Activated CD4-positive, alpha-beta T cell treated with anti-CD3 and anti-CD28 coated beads, Interleukin-2, amount 50 U/mL, for 48 hours (primary cell): ENCODE measurements at places on chromosomes 4 and X.

- no peak for DNase-seq
These were observed 83.1 kb upstream of the SPIN4 start for GRCh38 chrX:63434206-63434605.

- no peak for DNase-seq
These were observed 466 bp upstream of the CCNA2 start for GRCh38 chr4:121824171-121824527.

DNA sequence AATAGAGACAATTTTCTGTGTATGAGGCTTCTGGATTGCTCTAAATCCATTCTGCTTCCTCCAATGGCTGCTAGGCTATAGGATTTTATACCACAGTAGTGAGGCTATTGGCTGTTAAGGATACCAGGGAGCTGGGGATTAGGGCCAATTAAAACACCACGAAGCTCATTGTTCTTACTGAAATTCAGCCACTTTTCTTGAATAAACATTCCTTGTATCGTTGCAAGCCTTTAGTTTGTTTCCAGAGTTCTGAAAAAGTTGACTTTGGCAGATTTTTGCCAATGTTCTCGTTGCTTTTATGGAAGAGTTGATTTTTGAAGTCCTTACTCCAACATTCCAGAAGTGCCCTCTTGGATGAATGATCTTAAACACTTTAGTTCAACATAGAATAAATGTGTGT, 238.4 kb upstream of the TEX13A start:
- DNase-seq = no peak

- peak; percentile 1 for DNase-seq
These were observed 389.0 kb upstream of the ZFP42 start for GRCh38 chr4:187606581-187606980.

DNA sequence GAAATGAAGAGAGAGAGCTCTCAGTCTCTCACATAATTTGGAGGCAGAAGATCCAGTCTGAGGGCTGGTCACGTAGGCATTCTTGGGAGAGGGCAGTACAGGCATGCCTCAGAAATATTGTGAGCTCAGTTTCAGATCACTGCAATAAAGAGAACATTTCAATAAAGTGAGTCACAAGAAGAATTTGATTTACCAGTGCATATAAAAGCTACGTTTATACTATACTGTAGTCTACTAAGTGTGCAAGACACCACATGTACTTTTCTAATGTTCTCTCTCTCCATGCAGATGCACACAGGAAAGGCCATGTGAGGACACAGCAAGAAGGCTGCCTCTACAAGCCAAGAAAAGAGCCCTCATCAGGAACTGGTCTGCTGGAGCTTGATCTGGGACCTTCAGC, 583.5 kb upstream of the FAT1 start:
- no peak for DNase-seq

DNA sequence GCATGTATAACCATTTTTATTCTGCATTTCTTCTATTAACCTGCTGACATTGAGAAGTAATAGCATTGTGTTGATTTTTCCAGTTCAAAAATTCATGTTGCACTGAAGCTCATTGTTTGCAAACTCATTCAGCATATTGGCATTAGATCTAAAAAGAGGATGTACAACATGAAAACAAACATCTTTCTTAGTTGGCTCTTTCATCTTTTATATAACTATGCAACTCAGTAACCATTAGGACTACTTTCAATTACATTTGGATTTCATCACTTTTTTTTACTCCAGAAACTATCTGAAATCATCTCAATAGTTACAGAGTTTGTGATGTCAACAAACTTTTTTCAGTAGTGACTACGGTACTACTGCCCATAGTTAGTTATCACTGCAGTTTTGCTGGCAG, 346.0 kb upstream of the EPHA5 start:
- DNase-seq = no peak

- DNase-seq = no peak
These were observed at the start of gene CLCN4 for GRCh38 chrX:10156199-10157031. Gene CLCN4 (plus strand): TSS chrX:10156975. CDS start chrX:10185033, 28,058 bp downstream.

GRCh38 chr4:145203410-145203809, 23.0 kb upstream of the OTUD4 start:
- DNase-seq = no peak

GRCh38 chrX:44785652-44786051, 58.2 kb upstream of the DUSP21 start:
- no peak for DNase-seq

DNA sequence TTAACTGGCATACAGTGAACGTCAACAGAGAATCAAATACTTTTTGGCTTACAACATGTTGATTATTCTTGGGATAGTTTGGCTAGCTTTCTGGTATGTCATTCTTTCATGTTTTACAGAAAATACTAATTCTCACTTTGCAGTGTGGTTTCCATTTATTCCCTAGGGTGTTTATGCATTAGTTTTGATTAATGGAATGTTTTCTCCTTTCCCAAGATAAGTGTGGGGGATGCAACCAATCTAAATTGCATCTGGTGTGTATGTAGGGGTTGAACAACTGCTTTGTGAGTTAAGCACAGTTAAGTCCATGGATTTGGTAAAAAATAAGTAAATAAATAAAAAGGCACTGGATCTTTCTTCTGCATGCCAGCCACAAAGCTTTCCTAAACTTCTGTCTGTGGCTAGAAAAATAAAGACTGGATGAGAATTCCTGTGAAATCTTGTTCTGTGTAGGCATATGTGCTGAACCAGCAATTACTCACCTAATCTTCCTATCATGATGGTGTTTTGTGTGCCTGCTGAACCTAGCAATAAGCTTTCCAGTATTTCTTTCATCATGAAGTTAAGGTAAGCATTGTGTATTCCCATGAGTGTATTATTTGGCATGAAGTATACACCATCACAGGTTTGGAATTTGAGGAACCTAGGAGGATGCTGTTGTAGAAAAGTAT, 50.6 kb upstream of the TENM3 start:
- no peak for DNase-seq

DNA sequence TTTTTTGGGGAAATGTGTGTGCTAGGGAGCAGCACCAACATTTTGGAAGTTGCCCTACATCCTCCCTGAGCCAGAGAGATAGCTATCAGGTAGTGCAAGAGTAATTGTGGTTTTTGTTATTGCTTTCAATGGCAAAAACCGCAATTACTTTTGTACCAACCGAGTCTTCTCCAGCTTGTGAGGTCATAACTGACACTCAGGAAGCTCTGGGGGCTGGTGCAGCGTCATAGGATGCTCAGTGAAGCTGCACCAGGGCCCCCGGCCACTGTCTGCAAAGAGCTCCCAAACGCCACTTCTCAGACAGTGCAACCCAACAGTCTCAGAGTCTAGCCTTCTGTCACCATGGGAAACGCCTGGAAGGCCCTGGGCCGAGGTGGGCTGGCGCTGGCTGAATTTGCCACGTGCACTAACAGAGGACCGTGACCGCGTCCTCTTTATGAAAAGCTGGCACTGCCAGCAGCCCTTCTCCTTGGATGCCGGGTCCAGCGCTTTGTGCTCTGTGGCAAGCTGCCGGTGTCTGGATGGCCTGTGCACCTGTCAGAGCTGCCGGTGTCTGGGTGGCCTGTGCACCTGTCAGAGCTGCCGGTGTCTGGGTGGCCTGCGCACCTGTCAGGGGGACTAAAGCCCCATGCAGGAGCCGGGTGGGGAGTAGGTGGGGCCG, 19.4 kb downstream of the SH3TC1 start:
- DNase-seq = no peak

DNA sequence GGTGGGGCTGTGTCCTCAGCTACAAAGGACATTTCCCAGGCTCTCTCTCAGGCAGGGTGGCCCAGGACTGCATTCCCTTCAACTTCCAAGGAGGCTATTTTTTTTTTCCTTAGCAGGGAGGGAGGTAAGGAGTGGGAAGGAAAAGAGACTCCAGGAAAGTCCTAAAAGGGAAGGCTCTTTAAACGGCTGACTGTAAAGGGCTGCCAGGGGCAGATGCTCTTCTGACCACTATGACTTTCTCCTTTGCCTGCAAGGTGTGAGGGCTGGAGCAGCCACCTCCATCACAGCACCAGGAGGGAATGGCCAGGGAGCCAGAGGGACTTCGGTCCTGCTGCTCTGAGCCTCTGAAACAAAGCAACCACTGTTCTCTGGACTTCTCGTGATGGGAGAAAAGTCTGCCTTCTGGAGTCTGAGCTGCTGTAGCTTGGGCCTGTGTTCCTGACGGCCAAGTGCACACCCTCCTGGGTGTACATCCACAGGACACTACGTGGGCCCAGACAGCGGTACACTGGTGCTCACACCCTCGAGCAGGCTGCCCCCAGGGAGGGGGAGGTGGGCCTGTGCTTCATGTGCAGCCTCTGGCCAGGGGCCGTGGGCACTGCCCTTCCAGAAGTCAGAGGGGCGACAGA, 17.9 kb downstream of the NAT8L start:
- DNase-seq = no peak

GRCh38 chr4:76386566-76387305, 34.2 kb downstream of the CCDC158 start:
- no peak for DNase-seq

GRCh38 chrX:151536571-151536970, 26.9 kb upstream of the PASD1 start:
- DNase-seq = no peak

GRCh38 chrX:12970691-12971202, 4.2 kb upstream of the TMSB4X start:
- DNase-seq = no peak

DNA sequence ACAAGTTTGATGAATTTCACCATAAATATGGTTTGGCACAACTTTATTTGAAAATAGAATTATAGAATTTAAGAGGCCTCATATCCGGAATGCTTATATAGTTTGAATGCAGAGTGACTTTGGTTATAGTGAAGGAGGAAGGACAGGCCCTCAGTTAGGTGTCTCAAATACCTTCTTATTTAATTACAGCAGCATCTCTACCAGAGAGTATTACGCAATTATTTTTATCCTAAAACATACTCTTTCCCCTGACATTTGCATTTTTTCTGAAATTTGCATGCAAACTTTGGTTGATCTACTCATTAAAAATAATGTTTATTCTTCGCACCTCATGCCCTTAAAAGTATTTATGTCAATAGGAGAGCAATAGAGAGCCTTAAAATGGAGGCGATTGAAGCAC, 305.4 kb downstream of the PACRGL start:
- DNase-seq = no peak

- DNase-seq = no peak
These were observed 321.7 kb upstream of the FSTL5 start for GRCh38 chr4:162485486-162485885.

- DNase-seq = no peak
These were observed 6.3 kb downstream of the SSR4 start for GRCh38 chrX:153800746-153801145.

GRCh38 chrX:122301491-122301890, 882.6 kb upstream of the GRIA3 start:
- DNase-seq = no peak

DNA sequence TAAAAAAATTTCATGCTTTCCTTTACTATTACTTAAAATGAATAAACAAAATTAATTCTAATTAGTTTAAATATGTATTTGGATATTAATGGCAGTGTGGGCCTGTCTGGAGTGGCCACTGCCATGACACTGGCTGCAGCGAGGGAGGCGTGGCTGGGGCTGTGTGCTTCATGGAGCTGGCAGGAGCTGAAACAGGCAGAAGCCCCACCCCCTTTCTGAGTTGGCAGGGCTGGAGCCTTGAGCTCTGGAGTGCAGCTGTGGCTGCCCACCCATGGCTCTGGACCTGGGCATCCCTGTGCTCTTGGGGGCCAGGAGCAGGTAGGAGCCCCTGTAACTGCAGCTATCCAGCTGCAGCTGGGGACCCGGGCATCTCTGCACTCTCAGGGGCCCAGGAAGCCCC, 8.2 kb upstream of the HSD17B11 start:
- no peak for DNase-seq

DNA sequence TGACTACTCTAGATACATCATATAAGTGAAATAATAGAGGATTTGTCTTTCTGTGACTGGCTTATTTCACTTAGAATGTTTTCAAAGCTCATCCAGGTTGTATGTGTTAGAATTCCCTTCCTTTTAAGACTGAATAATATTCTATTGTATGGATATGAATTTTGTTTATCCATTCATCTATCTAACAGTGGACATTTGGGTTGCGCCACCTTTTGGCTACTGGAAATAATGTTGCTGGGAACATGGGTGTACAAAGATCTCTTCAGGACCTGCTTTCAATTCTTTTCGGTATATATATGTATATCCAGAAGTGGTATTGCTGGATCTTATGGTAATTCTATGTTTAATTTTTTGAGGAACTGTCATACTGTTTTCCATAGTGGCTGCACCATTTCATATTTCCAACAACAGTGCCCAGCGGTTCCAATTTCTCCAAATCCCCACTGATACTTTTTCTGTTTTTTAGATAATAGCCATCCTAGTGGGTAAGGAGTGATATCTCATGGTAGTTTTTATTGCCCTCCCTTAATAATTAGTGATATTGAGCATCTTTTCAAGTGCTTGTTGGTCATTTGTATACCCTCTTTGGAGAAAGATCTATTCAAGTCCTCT, 3.4 kb upstream of the SCD5 start:
- DNase-seq = no peak

GRCh38 chr4:40550948-40551462, 78.7 kb downstream of the RBM47 start:
- DNase-seq = no peak
